ENCODE measurements at places on chromosomes 4 and X. TPM values are rescaled to one million over a fixed set of nuclear protein-coding genes. Genes with fewer than 3 reads are reported as not detected.

Gene ABLIM2
- total RNA-seq, result 7.8 TPM

Gene MID1IP1
- total RNA-seq, result 35.6 TPM

Gene CNKSR2
- 1.6 TPM for total RNA-seq

Gene ODAPH
- total RNA-seq, result not detected

Gene CT45A5
- 0.08 TPM for total RNA-seq

Gene MAP3K15
- total RNA-seq, result 1.7 TPM
